ENCODE measurements at places on chromosomes 6 and 20.

GRCh38 chr6:7697820-7698623 lies 27.9 kb upstream of the BMP6 start:
- DNase-seq, result peak; percentile 60

DNA sequence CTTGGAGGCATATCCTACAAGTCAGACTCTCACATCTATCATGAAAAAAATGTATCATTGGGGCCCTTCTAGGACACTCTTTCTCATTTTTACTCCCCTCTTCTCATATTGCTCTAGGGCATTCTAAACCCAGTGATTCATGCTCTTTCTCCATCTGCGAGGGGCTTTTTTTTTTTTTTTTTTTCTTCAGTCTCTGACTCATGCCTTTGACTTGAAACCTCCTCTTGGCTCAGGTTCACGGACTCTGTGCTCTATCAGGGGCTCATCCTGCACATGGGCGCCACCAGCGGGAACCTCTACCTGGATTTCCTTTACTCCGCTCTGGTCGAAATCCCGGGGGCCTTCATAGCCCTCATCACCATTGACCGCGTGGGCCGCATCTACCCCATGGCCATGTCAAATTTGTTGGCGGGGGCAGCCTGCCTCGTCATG lies 17.8 kb downstream of the SLC22A1 start:
- peak; percentile 86 for DNase-seq

GRCh38 chr20:44091026-44091425 lies 96.0 kb downstream of the JPH2 start:
- no peak for DNase-seq

- peak; percentile 73 for DNase-seq
These were observed 2.1 kb downstream of the TGM6 start for GRCh38 chr20:2382833-2383232.

- no peak for DNase-seq
These were observed 594 bp upstream of the CDKN1A start for GRCh38 chr6:36677753-36678487.

DNA sequence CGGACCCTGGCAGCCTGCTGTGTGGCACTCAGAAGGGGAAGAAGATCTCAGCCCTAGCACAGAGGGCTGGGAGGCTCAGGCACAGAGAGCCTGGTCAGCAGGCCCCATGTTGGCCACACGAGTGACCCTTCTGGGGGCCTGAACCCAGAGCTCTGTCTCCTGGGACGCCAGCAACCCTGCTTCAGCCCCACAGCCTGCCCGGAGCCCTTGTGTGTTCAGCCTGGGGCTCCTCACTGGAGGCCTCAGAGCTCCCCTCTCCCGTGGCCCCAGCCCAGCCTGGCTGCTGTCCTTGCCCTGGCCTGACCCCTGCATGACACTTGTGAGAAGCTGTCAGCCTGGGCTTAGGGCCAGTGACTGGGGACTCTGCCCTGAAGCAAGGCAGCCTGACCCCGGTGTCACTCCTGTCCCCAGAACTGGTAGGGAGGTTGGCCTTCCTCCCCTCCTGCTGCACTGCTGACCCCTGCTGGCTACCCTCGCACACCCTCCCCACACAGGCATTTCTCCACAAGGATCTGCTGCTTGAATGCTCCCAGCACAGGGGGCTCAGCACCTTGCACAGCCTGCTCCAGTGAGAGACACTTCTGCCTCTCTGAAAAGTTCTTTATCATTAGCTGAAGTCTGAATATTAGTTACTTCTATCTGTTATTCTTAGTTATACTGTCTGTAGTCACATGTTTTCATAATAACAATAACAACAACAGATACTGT lies 15.4 kb upstream of the IP6K3 start:
- DNase-seq, result peak; percentile 44

DNA sequence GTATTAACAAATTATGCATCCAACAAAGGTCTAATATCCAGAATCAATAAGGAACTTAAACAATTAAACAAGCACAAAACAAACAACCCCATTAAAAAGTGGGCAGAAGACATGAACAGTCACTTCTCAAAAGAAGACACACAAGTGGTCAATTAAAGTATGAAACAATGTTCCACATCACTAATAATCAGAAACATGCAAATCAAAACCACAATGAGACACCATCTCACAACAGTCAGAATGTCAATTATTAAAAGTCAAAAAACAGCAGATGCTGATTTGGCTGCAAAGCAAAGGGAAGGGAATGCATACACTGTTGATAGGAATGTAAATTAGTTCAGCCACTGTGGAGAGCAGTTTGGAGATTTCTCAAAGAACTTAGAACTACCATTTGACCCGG lies 129.3 kb downstream of the PFDN4 start:
- DNase-seq, result no peak

DNA sequence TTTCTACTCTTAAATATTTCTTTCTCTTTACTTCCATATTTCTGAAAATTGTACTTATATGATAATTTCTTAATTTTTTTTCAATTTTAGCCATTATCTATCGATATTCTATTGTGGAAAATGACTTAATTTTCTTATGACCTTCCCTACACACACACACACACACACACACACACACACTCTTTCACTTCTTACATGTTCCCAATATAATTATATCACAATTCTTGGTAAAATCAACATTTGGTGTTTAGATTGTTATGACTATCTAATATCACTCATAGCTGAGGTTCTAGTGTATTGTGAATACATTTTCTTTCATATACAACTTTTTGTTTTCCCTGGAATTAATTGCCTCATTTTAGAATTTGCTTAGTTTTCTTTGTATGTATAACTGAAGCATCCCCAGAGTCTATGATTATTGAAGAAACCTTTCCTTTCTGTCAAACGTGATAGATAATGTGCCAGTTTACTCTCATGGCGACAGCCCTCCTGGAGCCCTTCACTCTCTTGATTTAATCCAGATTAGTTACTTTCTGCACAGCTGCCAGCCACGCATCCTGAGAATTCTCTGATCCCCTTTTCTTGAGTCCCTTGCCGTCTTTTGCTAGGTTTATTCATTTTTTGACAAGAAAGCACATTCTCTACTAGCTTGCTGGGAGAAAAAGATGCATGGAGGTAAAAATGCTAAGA lies 63.4 kb downstream of the RNF182 start:
- no peak for DNase-seq

GRCh38 chr6:155980014-155980767 lies 524.6 kb upstream of the NOX3 start:
- DNase-seq, result no peak

- DNase-seq, result no peak
These were observed 4.6 kb upstream of the SLC2A10 start for GRCh38 chr20:46704714-46705377.

DNA sequence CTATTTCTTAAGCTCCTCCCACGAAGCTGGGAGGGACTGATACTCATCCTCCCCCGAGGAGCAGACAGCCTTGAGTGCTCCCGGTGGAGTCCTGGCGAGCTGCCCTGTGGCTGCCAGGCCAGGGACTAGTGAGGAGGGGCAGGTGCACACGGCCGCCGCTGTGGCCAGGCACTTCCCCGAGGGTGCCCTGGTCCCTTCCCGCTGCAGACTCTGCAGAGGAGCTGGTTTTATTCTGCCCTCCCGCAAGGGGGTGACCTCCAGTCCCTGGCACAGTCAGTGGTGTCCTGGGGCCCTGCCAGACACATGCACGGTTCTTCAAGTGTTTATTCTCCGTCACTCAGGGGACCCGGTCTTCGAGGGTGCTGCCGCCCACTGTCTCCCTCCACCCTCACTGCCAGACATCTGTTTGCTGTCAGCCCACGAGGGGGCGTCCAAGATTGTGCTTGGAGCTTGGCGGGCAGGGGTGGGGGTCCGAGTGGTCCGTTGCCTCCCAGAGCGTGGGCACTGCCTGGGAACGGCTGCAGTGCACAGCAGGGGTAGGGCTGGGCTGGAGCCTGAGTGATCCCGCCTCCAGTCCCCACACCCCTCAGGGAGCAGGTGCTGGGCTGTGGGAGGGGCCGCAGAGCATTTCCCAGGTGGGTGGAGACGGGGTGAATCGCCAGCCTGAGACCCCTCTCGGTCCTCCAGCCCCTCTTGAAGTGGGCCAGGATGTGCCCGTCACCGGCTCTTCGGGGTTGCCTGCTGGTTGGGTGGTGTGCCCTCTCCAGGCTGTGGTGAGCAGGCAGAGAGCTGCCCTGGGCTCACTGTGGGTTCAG lies 3.1 kb upstream of the CABLES2 start:
- DNase-seq, result peak; percentile 66

GRCh38 chr20:10313701-10314100 lies 95.1 kb downstream of the SNAP25 start:
- no peak for DNase-seq
